ENCODE measurements at places on chromosomes 1 and 21.

GRCh38 chr1:96834986-96835385 is 113.4 kb downstream of the PTBP2 start:
- no peak for DNase-seq

DNA sequence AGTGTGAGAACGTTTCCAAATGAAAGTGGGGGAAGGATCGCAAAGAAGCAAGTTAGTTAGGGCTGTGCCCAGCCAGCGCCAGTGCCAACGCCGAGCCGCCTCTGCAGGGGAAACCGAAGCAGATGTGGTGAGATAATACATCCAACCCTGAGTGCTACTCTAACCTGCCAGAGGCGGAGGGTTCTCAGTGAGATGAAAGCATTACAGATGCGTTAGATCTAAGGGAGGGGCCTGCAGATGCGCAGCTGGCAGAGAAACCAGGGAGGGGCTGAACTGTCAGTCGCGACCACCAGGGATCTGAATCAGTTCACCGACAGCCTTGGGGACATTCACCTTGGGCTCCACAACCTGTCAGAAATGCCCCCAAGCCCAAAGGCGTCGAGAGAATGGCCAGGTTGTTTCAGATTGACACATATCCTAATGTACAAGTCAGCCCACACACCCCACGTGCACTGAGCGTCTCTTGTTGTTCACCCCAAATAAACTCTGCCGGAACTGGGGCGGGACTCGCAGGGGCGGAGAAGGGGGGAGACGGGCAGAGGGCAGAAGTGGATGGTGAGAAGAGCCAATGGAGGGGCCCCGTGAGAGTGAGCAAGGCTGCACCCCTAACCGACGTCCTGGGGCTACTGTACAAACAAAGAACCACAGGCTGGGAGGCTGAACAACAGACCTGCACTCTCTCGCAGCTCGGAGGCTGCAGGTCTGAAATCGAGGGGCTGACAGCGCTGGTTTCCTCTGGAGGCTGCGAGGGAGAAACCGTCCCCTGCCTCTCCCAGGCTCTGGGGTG is 8.7 kb upstream of the UMODL1 start:
- DNase-seq, result no peak

- DNase-seq, result peak; percentile 51
These were observed 8.8 kb upstream of the ANGPTL7 start for GRCh38 chr1:11180342-11180744.

- no peak for DNase-seq
These were observed 149.0 kb upstream of the C1orf87 start for GRCh38 chr1:60222360-60223115.

- DNase-seq, result no peak
These were observed 891 bp downstream of the RPS6KA1 start for GRCh38 chr1:26530410-26530894.

DNA sequence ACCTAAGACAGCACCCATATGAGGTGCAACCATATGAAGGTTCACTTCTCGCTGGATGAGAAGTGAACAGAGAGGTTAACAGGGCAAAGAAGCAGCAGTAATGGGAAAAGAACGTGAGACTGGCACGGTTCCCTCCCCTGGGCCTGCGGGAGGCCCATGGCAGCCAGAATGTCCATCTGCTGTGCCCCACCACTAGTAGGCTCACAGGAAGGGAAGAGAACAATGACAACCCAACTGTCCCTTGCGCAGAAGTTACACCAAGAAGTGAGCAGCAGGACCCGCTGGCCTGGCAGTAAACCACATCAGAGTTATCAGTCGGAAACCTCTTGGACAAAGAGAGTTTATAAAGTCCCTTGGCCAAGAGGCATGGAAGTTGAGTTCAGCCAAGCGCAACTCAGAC is 11.3 kb downstream of the HIVEP3 start:
- no peak for DNase-seq

DNA sequence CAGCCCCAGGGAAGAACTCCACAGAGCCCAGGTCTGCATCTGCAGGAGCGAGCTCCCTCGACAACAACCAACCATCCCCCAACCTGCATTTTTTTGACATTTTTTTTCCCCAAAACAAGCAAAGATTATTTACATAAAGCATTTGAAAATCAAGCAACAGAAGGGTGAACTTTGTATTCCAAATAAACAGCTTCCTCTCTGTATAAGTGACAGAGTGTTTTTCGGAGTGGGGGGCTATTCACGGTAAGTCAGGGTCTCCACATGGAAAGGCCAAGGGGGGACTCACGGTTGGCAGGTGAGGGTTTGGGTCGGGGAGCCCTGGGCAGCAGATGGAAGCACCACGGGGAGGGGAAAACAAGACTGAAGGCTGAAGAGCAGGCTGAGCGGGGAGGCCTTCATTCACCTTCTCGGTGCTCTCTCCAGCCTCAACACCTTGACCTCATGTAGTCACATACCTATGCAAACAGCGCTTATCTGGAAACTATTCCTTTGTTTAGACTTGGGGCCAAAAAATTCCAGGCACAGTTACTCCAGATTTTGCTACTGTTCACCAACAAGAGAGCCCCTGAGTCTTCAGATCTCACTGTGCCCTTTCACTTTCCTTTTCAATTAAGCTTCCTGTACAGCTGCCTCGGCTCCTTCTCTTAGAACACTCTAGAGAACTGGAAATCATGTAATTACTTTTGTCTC is 27.6 kb downstream of the C2CD2 start:
- no peak for DNase-seq

DNA sequence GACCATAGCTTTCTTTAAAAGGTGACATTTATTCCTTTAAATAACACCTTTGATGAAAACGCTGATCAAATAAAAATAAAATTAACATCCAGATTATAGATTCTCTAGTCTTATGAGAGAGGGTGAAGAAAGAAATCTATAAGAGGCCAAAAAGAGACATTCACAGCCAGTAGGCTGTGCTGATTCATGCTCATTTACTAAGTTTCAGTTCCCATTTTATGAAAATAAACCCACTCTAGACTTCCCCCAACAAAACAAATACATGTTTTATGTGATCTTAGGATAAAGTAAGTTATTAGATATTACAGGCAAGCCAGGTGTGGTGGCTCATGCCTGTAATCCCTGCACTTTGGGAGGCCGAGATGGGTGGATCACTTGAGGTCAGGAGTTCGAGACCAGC is 21.1 kb downstream of the ESRRG start:
- DNase-seq, result no peak

DNA sequence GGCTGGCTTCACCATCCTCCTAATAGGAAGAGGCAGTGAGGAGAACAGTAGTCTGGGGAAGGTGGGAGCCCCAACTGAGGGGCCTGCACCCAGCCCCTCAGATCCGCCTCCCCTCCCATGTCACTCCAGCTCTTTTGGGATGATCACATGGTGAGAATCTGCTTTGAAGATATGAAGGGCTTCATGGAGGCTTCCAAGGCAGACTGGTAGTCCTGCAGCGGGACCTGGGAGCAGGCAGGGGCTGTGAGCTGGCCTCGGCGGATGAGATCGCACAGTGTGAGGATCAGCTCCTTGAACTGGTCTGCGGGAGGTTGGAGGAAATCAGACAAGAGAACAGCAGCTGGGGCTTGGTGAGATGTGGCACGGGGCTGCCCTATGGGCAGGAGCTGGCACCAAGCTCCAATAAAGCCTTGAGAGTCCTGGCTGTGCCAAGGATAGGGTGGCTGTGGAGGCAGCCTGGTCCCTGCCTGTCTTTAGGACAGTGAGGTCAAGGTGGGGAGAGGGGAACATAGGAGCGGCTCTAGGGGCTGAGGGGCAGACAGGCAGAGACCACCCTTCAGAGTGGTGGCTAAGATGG is 12.3 kb upstream of the SRSF4 start:
- DNase-seq, result no peak

DNA sequence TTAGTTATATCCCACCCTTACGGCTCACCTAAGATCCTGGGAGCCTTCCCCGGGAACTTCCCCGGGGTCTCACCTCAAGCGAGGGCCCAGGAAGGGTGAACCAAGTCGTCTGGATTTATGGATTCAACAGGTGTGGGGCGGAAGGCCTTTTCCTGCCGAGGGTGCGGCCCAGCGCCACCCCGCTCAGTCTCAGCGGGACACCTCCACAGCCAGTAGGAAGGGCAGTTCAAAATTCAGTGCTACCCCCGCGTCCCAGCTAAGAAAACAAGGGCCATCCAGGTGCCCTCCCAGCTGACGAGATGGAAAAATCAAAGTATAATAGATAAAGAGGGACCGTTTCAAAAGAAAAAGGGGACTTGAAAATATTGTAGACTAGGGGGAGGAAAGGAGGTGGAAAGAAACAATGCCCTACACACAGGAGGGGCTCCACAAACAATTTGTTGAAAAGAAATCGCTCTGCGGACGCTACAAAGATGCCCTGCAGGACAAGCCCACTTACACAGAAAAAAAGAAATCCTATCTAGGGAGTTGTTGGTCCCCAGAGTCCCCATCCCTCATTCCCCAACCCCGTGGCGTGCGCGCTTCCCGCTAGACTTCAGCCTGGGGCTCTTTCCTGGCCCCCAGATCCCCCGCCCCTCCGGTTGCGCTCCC is 1.3 kb downstream of the SLC2A1 start:
- DNase-seq, result no peak

All from BJ (cell line).